ENCODE measurements at places on chromosomes 1 and 21.

DNA sequence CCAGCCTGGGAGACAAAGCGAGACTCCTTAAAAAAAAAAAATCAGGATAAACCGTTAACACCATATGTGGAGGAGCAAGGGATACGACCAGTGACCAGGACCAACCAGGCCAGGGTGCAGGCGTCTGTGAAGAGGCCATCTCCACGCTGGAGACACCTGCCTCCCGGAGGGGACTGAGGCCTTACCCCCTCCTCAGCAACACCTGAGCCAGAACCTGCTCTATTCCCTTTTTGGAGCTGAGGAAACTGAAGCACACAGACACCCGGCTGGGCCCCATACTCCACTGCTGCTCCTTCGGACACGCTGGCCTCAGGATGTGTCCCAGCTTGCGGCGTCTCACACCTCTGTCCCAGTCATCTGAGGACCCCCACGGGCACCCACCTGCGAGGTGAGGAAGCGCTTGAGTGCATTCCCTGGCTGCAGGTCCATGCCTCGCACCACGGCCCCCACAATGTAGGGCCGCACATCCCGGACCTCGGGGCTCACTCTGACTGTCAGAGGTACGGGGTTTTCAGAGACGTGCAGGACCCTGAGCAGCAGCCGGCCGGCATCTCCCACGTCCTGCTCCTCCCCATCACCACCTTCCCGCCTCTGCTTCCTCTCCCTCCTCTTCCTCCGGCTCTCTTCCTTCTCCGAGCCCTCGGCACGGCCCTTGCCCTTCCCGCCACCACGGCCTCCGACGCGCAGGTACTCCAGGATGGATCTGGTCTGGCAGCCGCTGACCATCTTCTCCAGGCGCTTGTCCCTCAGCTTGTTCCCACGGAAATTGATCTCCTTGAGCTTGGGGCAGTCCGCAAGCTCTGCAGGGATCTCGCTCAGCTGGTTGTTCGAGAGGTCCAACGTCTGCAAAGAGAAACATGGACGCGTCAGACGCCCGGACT lies 9.6 kb downstream of the LRRC47 start:
- no peak for DNase-seq

GRCh38 chr1:109782927-109783326 lies 19.2 kb upstream of the EPS8L3 start:
- no peak for DNase-seq

DNA sequence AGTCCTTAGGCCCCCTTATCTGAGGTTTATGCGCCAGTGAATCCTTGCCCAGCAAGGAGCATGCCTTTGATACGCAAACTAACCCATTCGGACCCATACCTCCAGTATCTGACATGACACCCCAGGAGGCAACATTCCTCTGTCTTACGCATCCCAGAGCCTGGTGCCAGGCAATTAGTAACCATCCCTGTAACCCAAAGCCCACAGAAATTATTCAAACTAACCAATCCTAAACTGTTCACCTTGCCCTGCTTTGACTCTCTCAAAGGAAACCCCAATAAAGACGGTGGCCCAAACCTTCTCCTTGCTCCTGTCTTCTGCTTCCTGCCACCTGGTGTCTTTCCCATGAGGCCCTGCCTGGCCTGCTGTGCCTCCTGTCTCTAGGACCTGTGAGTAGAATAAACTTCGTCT lies 36.4 kb downstream of the ZNF496 start:
- DNase-seq: no peak

DNA sequence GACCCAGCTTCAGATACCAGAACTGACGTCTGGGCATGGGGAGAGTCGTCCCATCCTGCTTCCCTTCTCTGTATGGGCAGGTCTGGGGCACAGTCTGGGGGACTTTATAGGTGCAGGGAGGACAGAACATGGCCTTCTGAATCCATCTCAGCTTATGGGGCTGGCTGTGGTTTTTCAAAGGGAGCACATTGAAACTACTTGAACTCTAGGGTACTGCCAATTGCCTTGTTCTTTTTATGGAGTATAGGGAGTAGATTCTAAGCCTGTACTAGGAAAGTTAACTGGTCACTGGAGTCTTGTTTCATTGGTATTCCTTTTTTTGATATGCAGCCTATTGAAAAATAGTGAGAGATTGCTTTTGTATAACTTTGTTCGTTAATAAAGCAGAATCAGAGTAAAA lies 90.2 kb downstream of the ATP5PO start:
- DNase-seq: no peak

GRCh38 chr1:84387480-84388163 lies 10.7 kb upstream of the DNASE2B start:
- no peak for DNase-seq

- DNase-seq: no peak
Observed at GRCh38 chr1:208980605-208981004, 602.9 kb upstream of the CAMK1G start.

GRCh38 chr1:243379706-243380105 lies 123.9 kb downstream of the SDCCAG8 start:
- no peak for DNase-seq

DNA sequence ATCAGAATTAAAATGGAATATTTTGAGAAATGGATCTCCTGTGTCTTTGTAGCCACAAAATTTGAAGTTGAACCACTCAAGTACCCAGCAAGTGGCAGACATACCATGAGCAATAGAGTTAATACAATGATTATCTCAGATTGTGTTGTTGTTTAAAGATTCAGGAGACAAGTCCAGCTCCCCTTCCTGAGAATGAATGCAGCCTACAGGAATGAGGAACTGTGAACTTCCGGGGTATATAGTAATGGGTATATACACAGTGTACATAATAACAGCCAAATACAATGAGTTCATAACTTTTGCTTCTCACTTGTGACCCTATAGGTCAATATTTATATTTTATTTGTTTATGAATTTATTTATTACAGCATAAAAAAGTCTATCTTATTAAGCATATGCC lies 445.0 kb downstream of the SETD4 start:
- no peak for DNase-seq

- no peak for DNase-seq
Observed at GRCh38 chr1:32774950-32775634, 42.1 kb downstream of the YARS1 start.

DNA sequence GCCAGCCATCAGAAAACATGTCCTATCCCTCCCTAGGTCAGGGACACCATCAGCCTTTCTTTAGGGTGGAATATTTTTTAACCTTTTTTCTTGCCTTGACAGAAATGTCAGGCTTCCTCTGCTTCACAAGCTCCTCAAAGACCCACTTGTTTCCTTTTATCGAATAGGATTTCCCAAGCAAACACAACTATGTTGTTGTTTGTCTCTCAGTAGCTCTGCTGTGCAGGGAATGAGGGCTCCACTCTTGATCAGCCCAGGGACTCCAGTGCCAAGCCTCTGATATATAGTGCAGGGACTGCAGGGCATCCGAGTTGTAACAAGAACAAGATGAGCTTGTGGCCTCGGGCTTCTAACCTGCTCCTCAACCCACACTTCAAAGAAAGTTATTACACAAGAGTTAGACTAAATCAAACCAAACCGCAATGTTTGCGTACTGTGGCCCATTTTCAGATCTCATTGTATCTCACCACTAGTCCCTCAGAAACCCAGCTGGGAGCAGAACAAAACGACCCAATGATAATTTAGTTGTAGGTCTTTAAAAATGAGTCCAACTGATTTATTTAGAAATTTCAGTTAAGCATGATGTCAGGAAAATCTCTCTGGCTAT lies 108.1 kb downstream of the ATG4C start:
- DNase-seq: no peak

DNA sequence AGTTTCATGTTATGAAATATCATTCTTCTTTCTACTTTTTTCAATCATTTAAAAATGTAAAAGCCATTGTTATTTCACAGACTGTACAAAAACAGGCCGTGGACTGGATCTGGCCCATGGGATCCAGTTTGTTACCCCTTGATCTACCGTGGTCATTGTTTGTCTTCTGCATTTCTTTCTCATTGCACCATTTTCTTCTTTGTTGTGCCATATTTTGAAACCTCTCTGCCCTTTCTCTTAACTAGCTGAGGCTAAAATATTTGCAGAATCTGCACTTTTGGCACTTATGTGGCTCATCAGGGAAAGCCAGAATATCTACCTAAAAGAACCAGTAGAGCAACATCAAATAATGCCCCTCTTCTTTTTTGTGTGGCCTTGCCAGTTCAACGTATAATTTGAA lies 50.5 kb downstream of the DNAJC6 start:
- no peak for DNase-seq

GRCh38 chr1:33381977-33382376 lies 48.9 kb downstream of the PHC2 start:
- no peak for DNase-seq

DNA sequence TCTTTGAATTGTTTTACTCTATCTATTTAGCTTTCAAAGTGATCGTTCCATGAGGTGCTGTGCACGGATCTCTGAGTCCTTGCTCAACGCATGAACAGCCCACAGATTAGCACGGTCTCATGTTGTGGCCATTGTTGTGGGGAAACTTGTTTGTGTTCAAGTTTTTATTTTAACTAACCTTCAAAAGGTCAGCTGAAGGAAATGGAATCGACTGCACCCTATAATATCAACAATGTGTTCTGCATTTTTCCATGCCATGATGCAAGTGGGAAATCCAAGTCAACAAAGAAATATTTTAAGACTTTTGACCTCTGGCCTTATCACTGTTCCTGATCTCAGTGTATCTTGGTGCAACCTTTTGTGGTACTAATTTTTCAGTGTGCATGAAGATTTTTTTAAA lies 6.1 kb downstream of the SH2D1B start:
- no peak for DNase-seq

DNA sequence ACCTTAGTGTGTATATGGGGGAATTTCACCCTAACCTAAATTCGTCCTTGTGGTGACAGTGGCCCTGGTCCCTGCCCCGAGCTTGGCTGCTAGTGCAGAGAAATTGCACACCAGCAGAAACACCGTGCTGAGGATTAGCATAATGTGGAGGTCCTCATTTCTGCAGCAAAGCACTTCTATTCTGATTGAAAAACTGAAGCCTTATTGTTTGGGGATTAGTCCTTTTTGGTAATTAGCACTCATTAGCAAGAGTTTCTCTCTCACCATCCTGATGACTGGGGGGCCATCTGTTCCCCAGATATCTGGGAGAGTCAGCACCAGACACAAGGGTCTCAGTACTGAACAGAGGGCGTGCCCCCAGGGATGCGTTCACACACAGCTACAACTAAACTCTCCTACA lies 55.2 kb downstream of the AJAP1 start:
- no peak for DNase-seq

- DNase-seq: peak; percentile 47
Observed at GRCh38 chr1:8822373-8823294, 5.2 kb upstream of the RERE start.

- no peak for DNase-seq
Observed at GRCh38 chr1:185776522-185776921, 42.3 kb downstream of the HMCN1 start.

DNA sequence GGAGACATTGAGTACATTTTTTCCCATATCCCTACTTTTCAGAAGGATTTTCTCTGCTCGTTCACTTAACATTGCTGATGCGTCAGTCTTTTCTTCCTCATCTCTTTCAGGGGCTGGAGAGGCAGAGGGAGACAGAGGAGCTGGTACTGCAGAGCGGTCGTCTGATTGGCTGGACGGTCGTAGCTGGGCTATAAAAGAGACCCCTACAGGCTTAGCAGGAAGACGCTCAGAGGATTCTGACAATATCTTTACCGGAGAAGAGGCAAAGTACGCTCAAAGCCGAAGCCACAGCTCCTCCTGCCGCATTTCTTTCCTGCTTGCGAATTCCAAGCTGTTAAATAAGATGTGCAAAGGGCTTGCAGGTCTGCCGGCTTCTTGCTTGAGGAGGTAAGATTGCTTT lies at the start of gene RGS4:
RGS4 (plus strand) TSS at position 220 of the 400 bp plus-strand sequence; CDS start at position 344, 124 bp downstream.
- no peak for DNase-seq

DNA sequence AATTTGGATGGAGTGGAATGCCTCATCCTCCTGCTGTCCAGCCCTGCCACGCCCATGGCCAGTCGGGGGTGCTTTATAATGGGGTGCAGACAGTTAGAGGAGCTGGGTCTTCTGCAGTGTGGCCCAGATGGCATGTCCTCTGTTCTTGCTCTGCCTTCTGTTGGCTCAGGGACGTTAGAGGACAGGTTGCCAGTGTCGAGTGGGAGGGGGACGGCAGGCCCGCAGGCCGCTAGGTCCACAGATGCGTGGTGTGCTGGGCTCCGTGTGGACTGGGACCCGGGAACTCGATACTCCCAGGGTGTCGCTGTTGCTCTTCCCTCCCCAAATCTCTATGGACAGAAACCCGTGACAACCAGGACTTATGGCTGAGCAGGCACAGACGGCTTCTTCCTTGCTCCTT lies 33.3 kb downstream of the SIM2 start:
- no peak for DNase-seq

- no peak for DNase-seq
Observed at GRCh38 chr1:203426870-203427269, 48.7 kb upstream of the PRELP start.

- peak; percentile 95 for DNase-seq
Observed at GRCh38 chr1:159945483-159946241, at the start of gene IGSF9. Gene IGSF9, minus strand, starts transcription at chr1:159945613. Its CDS starts 2,159 bp downstream, at chr1:159943454.

DNA sequence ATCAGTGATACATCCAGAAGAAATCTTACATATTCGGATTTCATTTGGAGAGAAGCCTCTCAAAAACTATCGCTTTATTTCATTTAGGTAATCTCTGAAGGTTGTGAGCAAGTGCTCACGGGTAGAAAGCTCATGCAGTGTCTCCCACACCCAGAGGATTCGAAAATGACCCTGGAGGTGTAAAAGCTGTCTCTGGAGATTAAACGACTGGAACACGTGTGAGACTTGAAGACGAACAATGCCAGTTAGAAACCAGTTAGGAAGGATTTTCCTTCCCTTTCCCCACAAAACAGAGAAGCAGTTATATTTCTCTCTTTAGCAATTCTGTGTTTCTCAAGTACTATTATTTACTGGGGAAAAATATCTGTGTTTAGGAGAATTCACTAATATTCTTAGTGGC lies 92.5 kb upstream of the CD55 start:
- no peak for DNase-seq

GRCh38 chr1:152035539-152036266 lies 1.1 kb downstream of the S100A11 start:
- DNase-seq: no peak

DNA sequence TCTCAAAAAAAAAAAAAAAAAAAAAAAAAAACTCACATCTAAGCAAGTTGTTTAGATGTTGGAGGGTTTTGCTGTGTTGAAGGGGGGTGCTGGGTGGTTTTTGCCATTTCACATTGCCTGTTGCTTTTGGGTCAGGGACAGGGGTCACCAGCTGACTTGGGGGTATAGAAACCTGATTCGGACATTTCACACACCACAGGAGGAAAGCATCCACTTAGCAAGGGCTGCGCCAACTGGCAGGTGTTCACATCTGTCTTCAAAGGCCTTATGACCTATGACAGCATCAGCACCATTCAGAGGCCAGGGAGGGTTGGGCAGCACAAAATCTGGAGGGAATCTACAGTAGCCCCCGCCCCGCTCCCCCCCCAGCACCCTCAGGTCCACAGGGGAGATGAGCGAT lies 45.2 kb downstream of the SYF2 start:
- DNase-seq: no peak

- DNase-seq: no peak
Observed at GRCh38 chr1:181984006-181984405, 77.5 kb downstream of the ZNF648 start.

DNA sequence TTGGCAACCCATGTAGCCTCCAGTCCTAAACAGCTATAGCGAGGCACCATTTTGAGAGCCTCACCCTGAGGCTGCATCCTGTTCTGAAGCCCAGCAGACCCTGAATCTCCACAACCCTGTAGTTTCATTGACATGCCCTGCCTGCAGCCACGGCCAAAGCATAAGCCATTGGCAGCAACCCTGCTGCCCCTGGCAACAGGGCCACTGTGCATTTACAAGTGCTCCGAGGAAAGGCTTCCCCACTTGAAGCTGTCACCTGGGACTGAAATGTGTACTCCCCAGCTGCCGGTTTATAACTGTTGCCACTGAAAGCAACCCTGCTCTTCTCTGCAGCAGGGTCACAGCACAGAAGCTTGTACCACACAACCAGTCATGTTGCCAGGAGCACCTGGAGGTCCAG lies 124.2 kb upstream of the OLFM3 start:
- DNase-seq: peak; percentile 64
